Skeletal muscle tissue (tissue), 5 donors: ENCODE measurements at places on chromosomes 6 and 20. TPM values are rescaled to one million over a fixed set of nuclear protein-coding genes. Genes with fewer than 3 reads are reported as not detected.

SPEF1 gene
- not detected for total RNA-seq

LIME1 gene
- 0.52 TPM for total RNA-seq

ADGRF5 gene
- 26.1 TPM for total RNA-seq

TOX2 gene
- not detected for total RNA-seq

ANGPT4 gene
- total RNA-seq = under 0.01 TPM

LGSN gene
- not detected for total RNA-seq

GLP1R gene
- total RNA-seq = not detected

FKBP1C gene
- total RNA-seq = not detected

RNGTT gene
- total RNA-seq = 19.3 TPM

MUCL3 gene
- total RNA-seq = not detected

BMP7 gene
- total RNA-seq = 3.7 TPM

CD40 gene
- total RNA-seq = 3.7 TPM

DDRGK1 gene
- total RNA-seq = 20.4 TPM

TMEM74B gene
- 1.6 TPM for total RNA-seq

NKAPL gene
- 0.52 TPM for total RNA-seq

COMMD7 gene
- total RNA-seq = 14.1 TPM

GPLD1 gene
- 2.6 TPM for total RNA-seq

PI16 gene
- total RNA-seq = 19.8 TPM

SRMS gene
- not detected for total RNA-seq

GMNN gene
- total RNA-seq = 5.2 TPM

TCP11 gene
- not detected for total RNA-seq

NDUFAF5 gene
- total RNA-seq = 16.7 TPM

PSORS1C2 gene
- total RNA-seq = not detected

VSTM2L gene
- not detected for total RNA-seq

NRN1 gene
- 13.6 TPM for total RNA-seq

PCK1 gene
- total RNA-seq = 8.4 TPM

CST2 gene
- not detected for total RNA-seq

ASF1A gene
- total RNA-seq = 11.5 TPM

EEF1A1 gene
- total RNA-seq = 25,587 TPM

CAPN11 gene
- total RNA-seq = 0.52 TPM

CLVS2 gene
- total RNA-seq = under 0.01 TPM
